Stimulated activated CD4-positive, alpha-beta T cell treated with anti-CD3 and anti-CD28 coated beads, Interleukin-1b, Interleukin-23, amount 100 ng/mL, for 1 hour (primary cell): ENCODE measurements at places on chromosomes 5 and 9.

- no peak for DNase-seq
Measured at GRCh38 chr5:91423871-91424270, 40.8 kb upstream of the ARRDC3 start.

GRCh38 chr5:135487839-135488514 lies 35.8 kb upstream of the TIFAB start:
- no peak for DNase-seq

DNA sequence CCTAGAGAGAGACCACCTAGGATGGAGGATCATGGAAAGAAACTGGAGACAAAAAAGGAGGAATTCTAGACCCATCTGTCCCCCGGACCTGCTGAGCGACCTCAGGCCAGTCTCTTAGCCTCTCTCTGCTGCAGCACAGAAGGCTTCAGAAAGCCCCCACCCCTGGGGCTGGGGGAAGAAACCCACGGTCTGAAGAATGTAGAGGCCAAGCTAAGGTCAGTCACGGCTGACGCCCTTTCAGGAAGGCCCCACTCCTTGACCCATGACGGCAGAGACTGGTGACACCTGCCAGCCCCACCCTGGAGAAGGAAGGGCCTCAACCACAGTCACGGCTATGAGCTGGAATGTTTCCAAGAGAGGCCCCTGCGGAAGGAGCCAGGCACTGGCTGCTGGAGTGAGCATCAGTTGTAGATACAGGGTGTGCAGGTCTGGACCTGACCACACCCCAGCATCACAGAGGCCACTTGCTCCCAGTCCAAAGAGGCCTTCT lies 120.5 kb upstream of the BOD1 start:
- DNase-seq: no peak

DNA sequence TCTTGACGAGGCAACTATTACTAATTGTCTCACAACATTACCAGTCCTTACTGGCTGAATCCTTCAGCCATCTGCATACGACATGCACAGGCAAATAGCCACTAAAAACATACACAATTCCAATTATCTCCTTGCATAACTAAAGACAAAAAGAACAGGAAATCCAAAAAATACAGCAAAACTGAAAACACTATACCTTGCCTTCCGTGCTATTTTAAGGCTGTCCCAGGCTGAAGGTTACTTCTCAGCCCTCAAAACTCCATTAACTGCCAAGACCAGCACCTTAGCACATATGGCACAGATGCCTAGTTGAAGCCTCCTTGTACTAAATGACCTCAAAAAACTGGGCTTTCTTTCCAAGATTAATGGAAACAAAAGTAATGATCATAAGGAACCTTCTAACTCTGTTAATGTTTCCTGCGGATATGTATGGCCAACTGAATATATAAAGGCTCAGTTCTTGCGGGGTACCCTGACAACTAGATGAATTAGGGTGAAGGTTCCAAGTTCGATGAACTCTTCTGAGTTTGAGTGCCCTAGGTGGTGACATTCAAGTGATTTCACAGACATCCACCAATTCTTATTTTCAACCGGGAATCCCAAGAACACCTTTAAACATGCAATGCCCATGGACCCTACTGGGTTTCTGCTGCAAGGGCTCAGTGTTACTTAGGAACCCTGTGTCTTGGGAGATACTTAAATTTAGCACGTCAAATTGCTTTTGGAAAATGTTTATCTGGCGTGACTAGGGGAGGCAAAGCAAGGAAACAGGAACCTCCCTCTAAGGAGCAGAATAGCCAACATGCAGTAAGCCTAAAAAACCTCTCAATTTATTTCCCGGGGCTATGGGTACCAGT lies 455.3 kb downstream of the RAB3C start:
- DNase-seq: no peak

GRCh38 chr5:39203275-39203922 lies 16.0 kb downstream of the FYB1 start:
- no peak for DNase-seq

GRCh38 chr5:10588109-10588775 lies 24.4 kb downstream of the ANKRD33B start:
- no peak for DNase-seq

GRCh38 chr9:130518943-130519799 lies 60.2 kb upstream of the FUBP3 start:
- no peak for DNase-seq

- no peak for DNase-seq
Measured at GRCh38 chr5:34576891-34577666, 79.0 kb upstream of the RAI14 start.

- no peak for DNase-seq
Measured at GRCh38 chr5:41410307-41410706, 100.1 kb downstream of the PLCXD3 start.
